ENCODE measurements at places on chromosomes 16 and 17. TPM values are rescaled to one million over a fixed set of nuclear protein-coding genes. Genes with fewer than 3 reads are reported as not detected.
A peak's percentile ranks its signal among the peaks of the same experiment; 100 is the strongest.

Gene MMP25
- total RNA-seq: 2.0 TPM

Gene KRTAP4-3
- not detected for total RNA-seq

Gene KRTAP17-1
- total RNA-seq: not detected

Gene GNAO1
- 19.7 TPM for total RNA-seq

Gene C16orf86
- total RNA-seq: 4.1 TPM

Gene SECTM1
- 6.8 TPM for total RNA-seq

Gene ASPHD1
- not detected for total RNA-seq

Gene NR1D1
- total RNA-seq: 16.6 TPM

Gene CD68
- 179 TPM for total RNA-seq

Gene PRRT2
- 0.15 TPM for total RNA-seq

Gene ZFP1
- total RNA-seq: 3.7 TPM

Gene WFDC1
- total RNA-seq: 5.0 TPM

Gene NOMO2
- total RNA-seq: 75.3 TPM

Gene KRTAP3-1
- not detected for total RNA-seq

GRCh38 chr17:49746791-49747490, 17.0 kb downstream of the FAM117A start:
- DNase-seq: no peak

DNA sequence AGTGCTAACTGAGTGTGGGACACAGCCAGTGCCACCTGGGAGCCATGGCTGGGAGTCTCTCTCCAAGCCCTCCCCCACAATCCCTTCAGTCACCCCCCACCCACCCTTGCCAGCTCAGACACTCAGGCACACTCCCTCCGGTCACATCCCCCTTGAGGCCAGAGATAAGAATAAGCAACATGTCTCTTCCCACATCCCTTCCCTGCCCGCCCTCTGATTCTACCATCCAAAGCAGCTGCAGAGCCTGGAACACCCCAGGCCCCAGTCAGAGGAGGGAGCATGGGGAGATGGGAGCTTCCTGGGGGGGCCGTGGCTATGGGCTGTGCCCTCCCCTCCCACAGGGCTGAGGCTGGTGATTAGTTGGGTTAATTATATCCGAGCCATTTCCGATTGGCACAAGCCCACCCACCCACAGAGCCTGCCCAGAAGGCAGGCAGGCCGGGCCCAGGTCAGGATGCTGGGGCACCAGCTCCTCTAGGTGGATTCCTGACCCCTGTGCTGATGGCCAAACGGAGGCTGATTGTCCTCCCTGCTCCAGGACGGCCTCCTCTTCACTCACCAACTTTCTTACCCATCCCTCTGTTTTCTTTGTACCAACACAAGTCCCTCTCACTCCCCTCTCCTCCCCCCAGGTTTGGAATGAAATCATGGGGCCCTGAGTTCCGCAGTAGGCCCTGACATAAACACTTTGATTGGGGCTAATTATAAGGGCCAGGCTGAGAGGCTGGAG, 28.6 kb upstream of the MEIOC start:
- DNase-seq: no peak

DNA sequence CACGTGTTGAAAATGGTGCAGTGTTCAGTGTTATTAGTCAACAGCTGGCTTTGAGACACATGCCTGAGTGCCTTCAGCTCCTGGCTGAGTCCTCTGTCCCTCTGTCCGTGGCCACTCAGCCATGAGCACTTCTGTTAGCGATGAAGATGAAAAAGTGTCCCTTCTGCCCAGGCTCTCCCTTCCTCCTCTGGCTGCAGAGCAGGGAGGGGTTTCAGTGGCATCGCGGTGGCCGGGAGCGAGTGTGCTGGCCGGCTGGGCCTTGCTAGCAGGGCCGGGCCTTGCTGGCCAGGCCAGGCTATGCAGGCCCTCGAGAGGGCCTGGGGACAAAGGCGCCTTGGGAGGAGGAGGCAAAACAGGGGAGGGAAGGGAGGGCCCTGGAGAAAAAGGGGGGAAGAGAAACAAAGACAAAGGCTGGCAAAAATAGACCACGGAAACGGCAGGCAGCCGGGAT, 47.7 kb downstream of the CMIP start:
- DNase-seq: no peak

GRCh38 chr17:6559753-6560215, 3.4 kb upstream of the PITPNM3 start:
- no peak for DNase-seq

DNA sequence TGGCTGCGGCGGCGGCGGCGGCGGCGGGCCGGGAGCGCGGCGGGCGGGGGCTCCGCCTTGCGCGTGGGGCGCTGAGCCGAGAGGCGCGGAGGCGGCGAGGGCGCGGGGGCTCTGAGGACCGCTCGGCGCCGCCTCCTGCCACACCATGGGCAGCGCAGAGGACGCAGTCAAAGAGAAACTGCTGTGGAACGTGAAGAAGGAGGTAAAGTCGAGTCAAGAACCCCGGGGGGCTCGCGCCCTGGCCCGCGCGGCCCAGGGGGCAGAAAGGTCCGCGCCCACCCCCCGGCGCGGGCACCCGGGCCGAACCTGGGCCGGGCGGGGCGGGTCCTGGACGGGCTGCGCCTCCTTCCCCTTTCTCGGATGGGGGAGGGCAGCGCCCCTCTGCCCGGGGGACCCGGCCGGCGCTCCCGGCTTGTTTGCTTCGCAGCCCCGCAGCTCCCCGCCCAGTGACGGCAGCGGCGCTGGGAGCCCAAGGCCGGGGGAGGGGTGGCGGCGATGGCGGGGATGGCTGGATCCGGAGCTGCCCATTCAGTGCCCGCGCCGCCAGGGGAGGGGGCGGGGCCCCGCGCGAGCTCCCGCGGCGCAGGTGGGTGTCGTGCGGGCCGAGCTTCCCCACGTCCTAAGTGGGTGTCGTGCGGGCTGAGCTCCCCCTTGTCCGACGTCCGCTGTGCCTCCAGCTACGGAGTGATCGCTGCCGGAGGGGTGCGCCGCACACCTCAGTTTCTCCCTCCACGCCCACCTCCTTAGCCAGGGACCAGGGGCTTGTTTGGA, 428 bp downstream of the SGSM2 start:
- DNase-seq: peak; percentile 66

DNA sequence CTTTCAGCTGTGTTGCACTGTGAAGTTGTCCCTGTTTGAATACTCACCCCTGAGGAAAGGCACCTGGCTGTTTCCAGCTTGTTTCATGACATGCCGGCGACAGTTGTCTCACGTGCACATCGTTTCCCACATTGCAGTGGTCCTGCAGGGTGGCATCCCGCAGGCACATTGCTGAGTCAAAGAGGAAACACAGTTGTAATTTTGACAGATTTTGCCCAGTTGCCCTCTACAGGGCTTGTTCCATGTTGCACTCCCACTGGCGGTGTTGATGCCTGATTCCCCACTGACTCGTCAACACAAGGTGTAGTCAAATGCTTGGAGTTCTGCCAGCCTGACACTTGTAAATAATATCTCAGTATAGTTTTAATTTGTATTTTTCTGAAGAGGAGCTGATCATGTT, 23.8 kb downstream of the EPN2 start:
- DNase-seq: no peak

DNA sequence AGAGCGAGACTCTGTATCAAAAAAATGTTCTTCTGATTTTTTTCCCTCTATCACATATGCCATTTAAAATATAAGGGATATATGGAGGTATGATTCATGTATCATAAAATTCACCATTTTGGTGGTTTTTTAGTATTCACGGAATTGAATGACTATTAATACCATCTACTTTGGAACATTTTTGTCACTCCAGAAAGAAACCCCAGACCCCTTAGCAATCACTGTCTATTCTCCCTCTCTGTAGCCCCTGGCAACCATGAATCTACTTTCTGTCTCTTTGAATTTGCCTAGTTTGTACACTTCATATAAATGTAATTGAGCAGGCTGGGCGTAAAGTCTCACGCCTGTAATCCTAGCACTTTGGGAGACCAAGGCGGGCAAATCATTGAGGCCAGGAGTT, 75.9 kb downstream of the PRKCA start:
- DNase-seq: no peak

GRCh38 chr17:17943281-17943984, 28.8 kb downstream of the TOM1L2 start:
- DNase-seq: no peak

DNA sequence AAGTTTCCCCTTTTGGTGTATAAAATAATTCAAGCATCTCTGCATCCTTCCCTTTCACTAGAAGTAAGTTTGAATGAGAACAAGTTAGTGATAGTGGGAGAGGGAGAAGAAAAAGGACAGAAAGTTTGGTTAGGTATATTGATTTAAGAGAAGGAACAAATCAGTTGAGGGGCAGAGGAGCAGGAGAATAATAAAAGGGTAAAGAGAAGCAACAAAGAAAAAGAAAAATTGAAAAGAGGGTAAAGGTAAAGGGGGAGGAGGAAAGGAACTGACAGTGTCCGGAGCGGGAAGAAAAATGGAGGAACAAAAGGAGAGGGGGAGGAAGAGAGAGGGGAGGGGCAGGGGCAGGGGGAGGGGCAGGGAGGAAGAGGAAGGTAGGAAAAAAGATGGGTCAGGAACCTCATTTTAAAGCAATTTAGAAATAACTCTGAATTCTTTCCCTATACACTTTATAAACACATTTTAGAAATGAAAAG, 6.3 kb upstream of the IGF2BP1 start:
- no peak for DNase-seq

GRCh38 chr17:19501219-19501618, 32.4 kb upstream of the SLC47A1 start:
- DNase-seq: no peak

GRCh38 chr17:50459756-50460155, 8.9 kb downstream of the CHAD start:
- no peak for DNase-seq

GRCh38 chr16:10485698-10486382, 94.6 kb downstream of the EMP2 start:
- no peak for DNase-seq

- no peak for DNase-seq
Observed at GRCh38 chr17:17253406-17253805, 16.4 kb upstream of the FLCN start.

DNA sequence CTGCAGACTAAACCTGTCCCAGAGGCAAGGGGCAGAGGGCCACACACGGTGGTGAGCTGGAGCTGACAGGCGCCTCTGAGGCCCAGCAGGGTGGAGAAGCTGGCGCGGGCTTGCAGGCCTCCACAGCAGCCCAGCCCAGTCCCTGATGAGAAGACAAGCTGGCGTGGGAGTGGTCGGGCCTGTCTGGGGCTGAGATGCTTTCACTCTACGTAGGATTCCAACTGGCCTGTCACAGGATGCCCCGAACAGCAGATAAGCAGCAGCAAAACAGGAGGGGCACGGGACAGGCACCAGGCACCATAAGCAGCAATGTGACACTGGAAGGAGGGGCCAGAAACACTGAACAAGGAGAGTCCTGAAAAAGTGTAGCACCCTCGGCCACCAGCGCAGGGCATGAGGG, 40.1 kb downstream of the PEMT start:
- no peak for DNase-seq

- DNase-seq: no peak
Observed at GRCh38 chr17:78697122-78697521, 85.0 kb downstream of the CYTH1 start.

DNA sequence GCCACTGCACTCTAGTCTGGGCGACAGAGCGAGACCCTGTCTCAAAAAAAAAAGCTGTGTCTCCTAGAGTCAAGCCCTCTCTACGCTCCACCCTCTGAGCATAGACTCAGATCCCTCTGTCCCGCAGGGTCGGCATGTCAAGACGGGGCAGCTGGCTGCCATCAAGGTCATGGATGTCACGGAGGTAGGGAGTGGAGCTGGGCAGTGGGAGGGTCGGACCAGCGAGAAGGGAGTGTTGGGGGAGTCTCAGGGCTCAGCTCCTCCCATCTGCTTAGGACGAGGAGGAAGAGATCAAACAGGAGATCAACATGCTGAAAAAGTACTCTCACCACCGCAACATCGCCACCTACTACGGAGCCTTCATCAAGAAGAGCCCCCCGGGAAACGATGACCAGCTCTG, 18.5 kb upstream of the C17orf107 start:
- DNase-seq: no peak

- DNase-seq: peak; percentile 95
Observed at GRCh38 chr16:81448154-81449131, 3.8 kb downstream of the CMIP start.

DNA sequence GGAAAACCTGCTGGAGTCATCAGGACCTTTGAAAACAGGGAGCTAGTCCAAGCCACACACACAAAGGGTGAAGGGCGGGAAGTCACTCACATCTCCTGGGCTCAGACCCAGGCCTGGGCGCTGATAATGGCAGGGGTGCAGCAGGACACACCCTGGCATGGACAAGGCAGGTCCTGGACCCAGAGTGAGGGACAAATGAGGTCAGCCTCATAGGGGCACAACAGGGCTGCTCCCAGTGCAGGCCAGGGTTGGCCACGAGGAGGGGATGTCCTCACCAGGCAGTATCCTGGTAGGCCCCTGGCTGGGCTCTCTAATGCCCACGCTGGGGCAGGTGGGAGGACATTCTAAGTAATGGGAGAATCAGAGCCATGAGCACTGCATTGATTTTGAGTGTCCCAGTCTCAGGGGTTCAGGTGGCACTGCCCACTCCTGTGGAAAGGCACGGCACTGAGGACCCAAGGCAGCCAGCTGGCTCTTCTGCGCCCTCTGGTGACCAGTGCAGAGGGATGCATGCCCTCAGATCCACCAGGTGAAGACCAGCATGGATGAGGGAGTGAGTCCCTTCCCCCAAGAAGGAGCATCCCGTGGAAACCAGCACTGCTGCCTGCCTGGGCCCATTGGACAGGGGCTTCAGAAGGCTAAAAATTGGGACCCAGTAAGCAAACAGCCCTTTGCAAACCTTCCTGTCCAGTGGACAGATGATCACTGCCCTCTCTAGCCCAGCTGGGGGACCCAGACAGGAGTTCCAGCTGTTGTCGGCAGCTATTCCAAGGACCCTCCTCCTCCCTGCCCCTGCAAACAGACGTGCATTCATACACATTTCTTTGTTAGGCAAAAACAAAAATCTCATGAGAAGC, 23.4 kb upstream of the SREBF1 start:
- peak; percentile 96 for DNase-seq

GRCh38 chr17:73616120-73616872, 27.9 kb downstream of the SDK2 start:
- no peak for DNase-seq

DNA sequence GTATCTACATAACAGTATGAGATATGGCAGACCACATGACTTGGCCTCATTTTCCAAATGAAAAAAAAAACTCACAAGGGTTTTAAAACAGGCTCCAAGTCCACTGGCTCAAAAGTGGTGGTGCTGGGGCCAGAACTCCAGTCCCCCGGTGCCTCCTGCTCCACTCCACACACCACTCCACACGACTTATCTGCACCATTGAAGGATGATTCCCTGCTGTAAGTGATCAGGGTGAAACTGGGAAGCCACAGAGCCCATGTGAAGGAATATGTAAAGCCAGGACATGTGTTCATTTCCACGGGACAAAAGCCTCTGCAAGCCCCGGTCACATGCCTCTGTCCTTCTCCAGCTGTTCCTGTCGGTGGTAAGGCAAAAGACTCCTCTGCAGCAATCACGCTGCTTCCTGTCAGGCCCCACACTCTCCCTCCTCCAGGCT, 97.2 kb downstream of the ZNF18 start:
- no peak for DNase-seq

DNA sequence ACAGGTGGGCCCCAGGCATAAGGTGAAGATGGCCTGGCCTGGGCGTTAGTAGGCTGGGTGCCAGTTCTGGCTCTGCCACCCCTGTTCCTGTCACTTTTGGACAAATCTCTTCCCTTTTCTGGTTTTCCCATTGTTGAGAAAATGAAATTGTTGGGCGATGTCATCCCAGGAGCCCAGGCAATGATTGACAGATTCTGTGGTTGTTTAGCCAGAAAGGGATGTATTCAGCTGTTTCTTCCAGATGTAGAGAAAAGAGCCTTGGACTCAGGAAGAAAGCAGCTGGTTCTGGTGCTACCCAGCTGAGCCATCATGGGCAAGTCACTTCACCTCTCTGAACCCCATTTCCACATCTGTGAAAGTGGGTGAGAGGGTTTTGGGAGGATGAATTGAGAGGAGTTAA, 60.1 kb upstream of the MRTFB start:
- no peak for DNase-seq

GRCh38 chr17:18968945-18969887, 17.3 kb downstream of the SLC5A10 start:
- DNase-seq: no peak

Measured in right lobe of liver (tissue), 6 donors.